ENCODE measurements at places on chromosomes 11 and 22.

DNA sequence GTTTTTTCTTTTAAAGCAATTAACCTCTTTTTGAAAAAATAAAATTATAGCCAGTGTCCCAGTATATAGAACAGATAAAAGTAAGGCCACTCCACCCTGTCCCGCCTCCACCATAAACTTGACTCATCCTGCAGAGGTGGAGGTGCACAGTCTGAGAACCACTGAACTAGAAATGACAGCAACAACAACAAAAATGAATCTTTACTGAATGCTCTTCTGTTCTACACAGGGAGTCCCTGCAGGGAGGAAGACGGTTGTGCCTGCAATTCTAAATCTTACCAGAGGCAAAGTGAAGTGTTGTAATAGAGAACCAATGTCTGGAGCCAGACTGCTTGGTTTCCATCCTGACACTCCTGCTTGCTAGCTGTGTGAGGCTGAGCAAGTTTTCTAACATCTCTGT, 162.3 kb downstream of the FBXO7 start:
- DNase-seq, result no peak

- DNase-seq, result no peak
These were observed 8.9 kb downstream of the RIBC2 start for GRCh38 chr22:45422237-45422983.

- peak; percentile 29 for DNase-seq
These were observed 533 bp downstream of the SERGEF start for GRCh38 chr11:18012122-18012905.

GRCh38 chr11:61657566-61658290, 22.5 kb upstream of the DAGLA start:
- DNase-seq, result no peak

GRCh38 chr22:32817137-32817730, 15.7 kb downstream of the TIMP3 start:
- no peak for DNase-seq

DNA sequence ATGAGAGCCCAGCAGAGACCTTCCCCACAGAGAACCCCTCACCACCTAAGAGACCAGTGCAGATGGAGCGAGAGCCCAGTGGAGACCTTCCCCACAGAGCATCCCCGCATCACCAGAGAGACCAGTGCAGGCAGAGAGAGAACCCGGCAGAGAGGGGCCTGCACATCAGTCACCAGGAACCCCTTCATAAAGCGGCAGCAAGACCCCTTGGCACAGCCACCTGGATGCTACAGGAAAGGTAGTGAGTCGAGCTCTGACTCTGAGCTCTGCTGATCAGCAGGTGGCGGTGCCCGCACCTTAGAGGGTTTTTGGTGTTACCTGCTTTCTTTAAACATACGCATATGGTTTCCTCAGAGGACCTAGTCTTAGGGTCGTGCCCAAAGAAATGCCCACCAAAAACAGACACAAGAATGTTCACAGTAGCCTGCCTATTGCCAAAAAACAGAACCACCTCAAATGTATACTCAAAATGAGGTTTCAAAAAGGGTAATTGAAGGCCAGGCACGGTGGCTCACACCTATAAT, 678.7 kb downstream of the BRD1 start:
- DNase-seq, result no peak

- DNase-seq, result no peak
These were observed 76.1 kb downstream of the SMCO4 start for GRCh38 chr11:93467054-93467453.

- peak; percentile 49 for DNase-seq
These were observed 17.2 kb downstream of the POLR3H start for GRCh38 chr22:41526830-41527799.

- no peak for DNase-seq
These were observed 12.3 kb downstream of the PAX6 start for GRCh38 chr11:31798554-31799434.

DNA sequence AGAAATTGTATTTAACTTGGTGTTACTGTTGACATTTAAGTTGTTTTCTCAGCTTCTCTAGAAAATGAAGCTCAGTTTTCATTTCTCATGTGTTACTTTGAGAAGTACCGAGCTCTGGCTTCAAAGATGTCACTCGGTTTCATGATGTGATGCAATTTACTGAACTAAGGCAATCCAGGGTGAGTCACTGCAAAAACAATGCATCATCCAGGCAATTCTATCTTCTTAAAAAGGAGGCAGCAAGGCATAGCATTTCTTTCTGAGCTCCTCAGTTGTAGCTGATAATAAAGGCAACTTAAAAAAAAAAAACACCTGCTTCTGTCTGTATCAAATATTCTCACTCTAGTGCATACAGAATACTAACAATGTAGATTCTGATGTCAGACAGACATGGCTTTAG, 91.1 kb upstream of the KCNA4 start:
- peak; percentile 13 for DNase-seq

- no peak for DNase-seq
These were observed 627 bp upstream of the APOA5 start for GRCh38 chr11:116792144-116792868.

- DNase-seq, result no peak
These were observed 504 bp downstream of the CFL1 start for GRCh38 chr11:65857500-65857852.

- DNase-seq, result no peak
These were observed 205.7 kb downstream of the SNX19 start for GRCh38 chr11:130710497-130711012.

DNA sequence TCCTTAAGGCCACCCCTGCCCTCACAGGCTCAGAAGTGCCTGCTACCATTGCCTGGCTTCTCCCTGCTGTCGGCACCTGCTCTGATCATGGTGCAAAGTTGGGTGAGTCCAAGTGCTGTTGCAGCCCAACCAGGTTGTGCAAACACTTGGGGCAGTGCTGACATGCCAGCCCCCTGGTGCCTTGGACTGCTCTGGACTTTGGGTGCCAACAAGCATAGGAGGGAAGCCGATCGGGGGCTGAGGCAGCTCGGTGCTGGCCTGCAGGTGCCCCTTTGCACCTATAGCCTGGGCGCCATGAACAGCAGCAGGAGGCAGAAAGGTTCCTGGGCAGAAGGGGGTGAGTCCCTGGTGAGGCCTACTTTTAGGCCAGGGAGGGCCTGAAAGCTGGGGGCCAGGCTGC, 113.0 kb downstream of the ARHGAP20 start:
- DNase-seq, result no peak

DNA sequence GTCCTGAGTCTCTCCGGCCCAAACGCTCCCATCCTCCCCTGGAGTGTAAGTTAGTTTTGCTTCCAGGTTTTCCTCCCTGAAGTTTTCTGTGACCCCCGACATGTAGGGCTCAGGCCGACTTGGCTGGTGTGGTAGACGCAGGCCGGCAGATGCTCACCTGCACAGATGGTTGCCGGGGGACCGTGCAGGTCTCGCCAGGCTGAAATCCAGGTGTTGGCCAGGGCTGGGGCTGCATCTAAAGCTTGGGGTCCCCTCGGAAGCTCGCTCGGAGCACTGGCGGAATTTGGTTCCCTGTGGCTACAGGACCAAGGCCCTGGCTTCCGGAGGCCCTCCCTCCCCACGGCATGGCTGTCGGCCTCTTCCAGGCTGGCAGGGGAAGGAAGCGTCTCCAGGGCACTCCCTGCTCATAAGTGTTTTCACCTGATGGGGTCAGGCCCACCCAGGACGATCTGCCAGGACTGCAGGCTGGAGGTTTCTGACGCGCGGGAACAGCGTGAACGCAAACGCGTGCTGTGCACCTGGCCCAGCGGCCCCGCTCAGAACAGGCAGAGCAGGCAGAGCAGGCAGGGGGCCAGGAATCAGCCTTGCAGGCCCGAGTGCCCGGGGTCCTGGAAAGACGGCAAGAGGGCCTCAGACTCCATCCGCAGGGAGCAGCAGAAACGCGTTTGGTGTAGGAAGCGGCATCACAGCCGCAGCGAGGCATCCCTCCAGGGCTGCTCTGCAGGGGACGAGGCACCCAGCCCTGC, 258.2 kb downstream of the BRD1 start:
- no peak for DNase-seq

GRCh38 chr11:27882066-27882697, 181.9 kb upstream of the BDNF start:
- peak; percentile 36 for DNase-seq

DNA sequence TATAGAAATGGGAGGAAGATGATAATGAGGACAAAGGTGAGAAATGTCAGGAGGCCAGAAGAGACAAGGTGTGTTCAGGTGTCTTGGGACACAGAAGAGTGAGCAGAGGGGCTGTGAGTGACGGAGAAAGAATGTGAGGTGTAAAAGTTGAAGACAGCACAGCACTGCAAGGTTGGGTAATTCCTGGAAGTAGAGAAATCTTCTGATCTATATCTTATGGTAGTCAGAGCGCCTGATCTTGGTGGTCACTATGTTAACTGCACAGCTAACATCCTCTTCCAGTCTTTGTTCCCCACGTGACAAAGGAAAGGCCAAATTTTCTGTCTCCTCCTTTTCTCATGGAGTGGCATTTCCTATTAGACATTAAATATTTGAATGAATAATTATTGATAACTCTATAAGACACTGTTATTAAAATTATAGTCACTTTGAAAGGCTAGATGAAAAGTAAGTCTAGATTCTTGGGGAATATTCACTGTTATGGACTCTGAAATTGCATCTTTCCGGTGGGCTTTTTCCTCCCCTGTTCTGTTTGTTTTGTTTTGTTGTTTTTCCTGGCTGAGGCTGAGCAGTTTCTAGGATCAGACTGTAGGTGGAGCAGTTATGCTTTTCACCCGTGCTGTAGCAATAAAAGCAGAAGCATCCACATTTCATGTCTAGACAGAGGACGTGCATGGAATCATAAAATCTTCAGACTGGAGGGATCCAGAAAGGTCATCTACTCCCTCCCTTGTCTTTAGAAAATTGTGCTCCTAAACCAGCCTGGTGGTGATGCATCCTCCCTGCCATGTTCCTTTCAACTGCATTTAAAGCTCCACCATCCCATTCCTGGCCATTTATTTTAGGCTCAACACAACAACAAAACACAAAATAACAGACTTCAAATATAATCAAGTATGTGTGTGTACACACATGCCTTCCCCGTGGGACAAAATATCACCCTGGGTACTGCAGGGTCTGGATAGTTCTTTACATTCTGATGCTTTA, 26.6 kb downstream of the SC5D start:
- peak; percentile 51 for DNase-seq

- DNase-seq, result no peak
These were observed 759.4 kb downstream of the NELL1 start for GRCh38 chr11:21428796-21429195.

DNA sequence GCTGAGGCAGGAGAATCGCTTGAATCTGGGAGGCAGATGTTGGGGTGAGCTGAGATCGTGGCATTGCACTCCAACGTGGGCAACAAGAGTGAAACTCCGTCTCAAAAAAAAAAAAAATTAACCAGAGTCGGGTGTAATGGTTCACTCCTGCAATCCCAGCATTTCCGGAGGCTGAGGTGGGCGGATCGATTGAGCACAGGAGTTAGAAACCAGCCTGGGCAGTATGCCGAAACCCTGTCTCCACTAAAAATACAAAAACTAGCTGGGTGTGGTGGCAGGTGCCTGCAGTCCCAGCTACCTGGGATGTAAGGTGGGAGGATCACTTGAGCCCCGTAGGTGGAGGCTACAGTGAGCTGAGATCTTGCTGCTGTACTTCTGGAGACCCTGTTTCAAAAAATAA, 1.5 kb downstream of the RANGAP1 start:
- no peak for DNase-seq

GRCh38 chr11:44758983-44759382, 32.2 kb downstream of the TSPAN18 start:
- no peak for DNase-seq

DNA sequence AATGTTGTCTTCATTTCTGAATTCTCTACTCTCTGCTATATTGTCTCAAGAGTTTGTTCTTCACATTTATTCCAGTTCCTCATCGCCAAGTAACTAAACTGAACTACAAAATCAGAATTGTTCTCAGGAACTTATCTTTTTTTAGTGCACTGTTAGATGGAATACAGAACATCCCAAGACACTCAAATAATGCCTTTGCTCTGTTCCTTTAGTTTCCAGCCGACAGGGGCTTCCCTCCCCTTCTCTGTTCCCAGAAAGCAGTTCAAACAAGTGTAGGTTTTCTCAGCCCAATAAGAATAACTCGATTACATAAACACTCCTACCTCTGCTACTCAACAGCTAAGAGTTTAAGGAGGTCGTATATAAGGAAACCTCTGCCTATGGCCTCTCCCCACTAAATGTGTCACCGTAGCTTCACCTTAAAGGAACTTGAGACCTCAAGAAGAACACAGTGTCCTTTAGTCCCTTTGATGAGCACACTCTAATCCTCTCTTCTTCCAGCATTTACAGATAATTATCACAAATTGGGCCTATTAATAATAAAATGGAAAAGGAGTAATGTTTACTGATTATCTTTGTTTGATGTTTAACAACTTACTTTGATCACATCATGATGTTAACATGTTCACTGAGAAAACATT, 6.9 kb downstream of the POU2AF3 start:
- DNase-seq, result no peak

DNA sequence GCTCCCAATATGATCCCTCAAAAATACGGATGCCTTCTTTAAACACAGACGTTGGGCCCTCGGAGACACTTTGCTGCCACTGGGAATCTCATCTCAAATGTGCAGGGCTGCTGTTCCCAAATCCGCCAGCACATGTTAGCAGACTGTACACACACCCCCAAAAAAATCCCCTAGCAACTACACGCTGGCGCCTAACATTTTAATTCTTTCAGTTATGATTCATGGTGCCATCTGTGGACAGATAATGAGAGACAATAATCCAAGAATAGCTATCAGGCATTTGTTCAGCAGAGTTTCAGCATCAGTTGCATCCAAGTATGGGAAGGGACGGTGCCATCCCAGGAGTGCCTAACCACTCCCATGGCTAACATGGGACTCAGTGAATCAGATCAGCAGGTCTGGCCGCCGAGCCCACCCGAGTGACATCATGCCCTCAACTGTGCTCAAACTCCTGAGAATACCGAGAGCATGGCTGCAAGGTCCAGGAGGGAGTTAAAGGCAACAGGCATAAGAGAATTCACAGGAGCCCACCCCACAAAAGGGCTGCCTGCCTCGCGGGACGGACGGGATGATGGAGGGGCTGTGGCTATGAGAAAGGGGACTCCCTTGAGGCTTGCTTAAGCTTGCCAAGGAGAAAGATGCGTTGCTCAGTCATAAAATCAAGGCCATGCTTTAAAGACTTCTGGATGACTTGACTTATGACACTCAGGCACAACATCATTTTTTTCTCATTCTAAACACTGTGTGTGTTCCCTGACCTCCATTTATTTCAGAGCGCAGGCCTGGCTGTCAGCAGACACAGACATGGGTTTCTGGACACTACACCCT, 337.0 kb downstream of the SHANK2 start:
- no peak for DNase-seq

- DNase-seq, result no peak
These were observed 2.1 kb downstream of the UBE2L3 start for GRCh38 chr22:21569459-21570170.

- DNase-seq, result peak; percentile 40
These were observed 138.2 kb downstream of the ETS1 start for GRCh38 chr11:128448981-128449713.

DNA sequence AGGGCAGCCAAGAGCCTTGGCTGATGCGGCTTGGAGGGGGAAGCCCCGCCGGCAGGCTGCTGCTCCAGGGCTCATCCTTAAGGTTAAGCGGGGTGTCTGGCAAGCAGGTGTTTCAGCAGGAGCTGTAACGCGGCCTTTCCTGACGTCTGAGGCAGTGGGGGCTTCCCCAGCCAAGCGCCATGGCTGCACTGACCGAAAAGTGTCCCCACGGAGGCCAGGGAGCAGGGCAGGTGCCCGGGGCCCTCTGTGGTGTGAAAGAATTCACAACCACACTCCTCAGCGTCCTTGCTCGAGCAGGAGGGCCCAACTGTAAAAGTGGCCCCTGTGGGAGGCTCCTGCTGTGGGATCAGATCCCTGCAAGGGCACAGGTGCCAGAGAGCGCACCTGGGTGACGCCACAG, 79.2 kb downstream of the DHCR7 start:
- DNase-seq, result no peak

GRCh38 chr11:82270870-82271269, 462.8 kb downstream of the FAM181B start:
- DNase-seq, result no peak

- no peak for DNase-seq
These were observed 53.6 kb upstream of the GRK3 start for GRCh38 chr22:25510876-25511275.
